Umbilical cord (tissue), 2 donors: ENCODE measurements at places on chromosomes 12 and 14. TPM values are rescaled to one million over a fixed set of nuclear protein-coding genes. Genes with fewer than 3 reads are reported as not detected.

The FSCB gene
- 2.2 TPM for total RNA-seq

The BMP4 gene
- 10.6 TPM for total RNA-seq

The KRT77 gene
- total RNA-seq = 0.96 TPM

The ZNF410 gene
- 71.5 TPM for total RNA-seq

The OR4E2 gene
- total RNA-seq = 8.4 TPM

The GARIN6 gene
- total RNA-seq = 0.24 TPM

The ENDOU gene
- total RNA-seq = 2.9 TPM

The FLVCR2 gene
- total RNA-seq = 2.6 TPM

The OTOGL gene
- 3.1 TPM for total RNA-seq

The RNASE1 gene
- total RNA-seq = 227 TPM

The SPTB gene
- total RNA-seq = 25.0 TPM

The INHBC gene
- not detected for total RNA-seq

The PIK3C2G gene
- 8.7 TPM for total RNA-seq

The JAG2 gene
- total RNA-seq = 7.0 TPM

The ABCC9 gene
- total RNA-seq = 37.1 TPM

The NFATC4 gene
- total RNA-seq = 40.0 TPM

The CISTR gene
- total RNA-seq = not detected

The REM2 gene
- not detected for total RNA-seq

The PMEL gene
- 13.7 TPM for total RNA-seq

The LPCAT3 gene
- total RNA-seq = 4.8 TPM

The BATF gene
- 2.2 TPM for total RNA-seq

The NKX2-1 gene
- 2.9 TPM for total RNA-seq
